GM23248 (cell line): ENCODE measurements at places on chromosomes 7 and 10. TPM values are rescaled to one million over a fixed set of nuclear protein-coding genes. Genes with fewer than 3 reads are reported as not detected.

The ZNF804B gene
- total RNA-seq: not detected in 2 replicates

The CYP26C1 gene
- not detected in 2 replicates for total RNA-seq

The PKD2L1 gene
- total RNA-seq: not detected in 2 replicates

The CCDC146 gene
- 0.32 and 0.89 TPM in 2 replicates for total RNA-seq

The EN2 gene
- not detected in 2 replicates for total RNA-seq
